A549 treated with RU486 at 1 μM for 4 hours (cell line): ENCODE measurements at places on chromosomes 2 and 18. TPM values are rescaled to one million over a fixed set of nuclear protein-coding genes. Genes with fewer than 3 reads are reported as not detected.

PTPRN gene
- total RNA-seq: 0.87 to 2.0 TPM (median 1.3 TPM) in 5 replicates

SLC4A3 gene
- 1.7 to 3.4 TPM (median 2.3 TPM) in 5 replicates for total RNA-seq

C2orf78 gene
- not detected in 5 replicates for total RNA-seq

MEP1B gene
- 0.06 TPM in 1 of 5 replicates, not detected in the others for total RNA-seq

GRP gene
- total RNA-seq: not detected in 5 replicates
